Activated CD4-positive, alpha-beta memory T cell treated with anti-CD3 and anti-CD28 coated beads, Interleukin-2, amount 10 ng/mL, durations not matched to agents 7 days and 5 days (primary cell): ENCODE measurements at places on chromosomes 1 and 21.

DNA sequence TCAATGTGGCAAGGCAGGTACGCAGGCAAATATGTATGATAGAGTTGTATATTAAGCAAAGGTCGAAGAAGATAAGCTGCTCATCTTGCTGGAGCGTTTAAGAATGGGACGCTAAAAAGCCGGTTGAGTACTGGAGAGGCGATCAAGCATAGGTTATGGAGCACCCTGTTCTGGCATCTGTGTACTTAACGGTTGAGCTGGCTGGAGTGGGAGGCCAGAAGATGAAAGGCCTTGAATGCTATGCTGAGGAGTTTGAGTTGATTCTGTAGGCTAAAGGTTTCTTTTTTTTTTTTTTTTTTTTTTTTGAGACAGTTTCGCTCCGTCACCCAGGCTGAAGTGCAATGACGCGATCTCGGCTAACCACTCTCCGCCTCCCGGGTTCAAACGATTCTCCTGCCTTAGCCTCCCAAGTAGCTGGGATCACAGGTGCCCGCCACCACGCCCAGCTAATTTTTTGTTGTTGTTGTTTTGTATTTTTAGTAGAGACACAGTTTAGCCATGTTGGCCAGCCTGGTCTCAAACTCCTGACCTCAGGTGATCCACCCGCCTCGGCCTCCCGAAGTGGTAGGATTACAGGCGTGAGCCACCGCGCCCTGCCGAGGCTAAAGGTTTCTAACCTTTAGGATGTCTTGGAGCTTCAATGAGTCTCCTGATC, 850 bp upstream of the KHDC4 start:
- DNase-seq = no peak

DNA sequence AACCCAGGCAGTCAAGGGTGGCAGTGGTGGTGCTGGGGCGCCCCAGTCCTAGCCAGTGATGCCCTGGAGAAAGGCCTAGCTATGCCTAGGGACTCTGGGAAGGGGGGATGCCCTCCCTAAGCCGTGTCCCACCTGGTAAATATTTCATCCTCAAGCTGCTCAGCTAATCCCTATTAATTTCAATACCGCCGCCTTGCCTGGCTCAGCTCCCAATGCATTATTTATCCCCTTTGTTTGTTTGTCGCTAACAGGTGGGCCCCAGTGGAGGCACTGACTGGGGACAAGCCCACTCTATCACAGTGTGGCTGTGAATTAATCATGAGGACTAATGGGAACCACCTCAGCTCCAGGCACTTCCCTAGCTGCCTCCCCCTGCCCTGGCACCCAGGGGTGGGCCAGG, 22.5 kb downstream of the DMAP1 start:
- no peak for DNase-seq

- no peak for DNase-seq
Observed at GRCh38 chr1:172148707-172149106, 271.8 kb upstream of the C1orf105 start.

DNA sequence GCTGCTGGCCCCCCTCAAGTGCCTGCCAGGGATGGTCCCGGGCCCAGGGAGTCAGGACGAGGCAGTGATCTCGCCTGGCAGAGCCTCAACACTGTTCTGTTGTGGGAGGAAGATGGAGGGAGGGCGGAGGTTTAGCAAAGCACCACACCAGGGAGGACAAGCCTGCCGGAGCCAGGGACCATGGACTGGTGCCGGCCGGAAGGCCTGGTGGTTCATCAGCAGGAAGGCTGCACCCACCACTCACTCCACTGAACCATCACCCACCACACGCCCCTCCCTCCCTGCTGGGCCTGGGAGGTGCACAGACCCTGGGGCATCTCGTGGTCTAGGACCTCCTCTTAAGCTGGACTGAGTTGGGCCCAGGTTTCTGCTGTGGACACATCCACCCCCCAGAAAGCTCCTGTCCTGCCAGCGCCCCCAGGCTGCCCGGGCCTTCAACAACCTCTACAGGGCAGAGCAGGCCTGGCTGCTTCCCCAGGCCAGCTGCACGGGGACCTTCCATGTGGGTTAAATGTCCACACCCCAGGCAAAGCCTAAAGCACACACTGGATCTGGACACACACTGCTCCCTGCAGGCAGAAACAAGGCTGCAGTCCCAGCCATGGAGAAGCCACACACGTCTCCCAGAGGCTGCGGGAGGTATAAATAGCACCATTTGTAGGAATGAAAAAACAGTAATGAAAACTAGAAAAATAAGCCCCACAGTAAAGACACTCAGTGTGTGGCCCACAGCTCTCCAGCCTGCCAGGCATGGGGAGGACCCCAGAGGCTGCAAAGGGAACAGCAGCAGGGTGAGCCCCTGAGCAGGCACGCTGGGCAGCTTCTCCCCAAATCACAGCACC, 10.4 kb upstream of the TMEM240 start:
- DNase-seq = no peak

- no peak for DNase-seq
Observed at GRCh38 chr1:53644496-53644895, 94.5 kb downstream of the GLIS1 start.

DNA sequence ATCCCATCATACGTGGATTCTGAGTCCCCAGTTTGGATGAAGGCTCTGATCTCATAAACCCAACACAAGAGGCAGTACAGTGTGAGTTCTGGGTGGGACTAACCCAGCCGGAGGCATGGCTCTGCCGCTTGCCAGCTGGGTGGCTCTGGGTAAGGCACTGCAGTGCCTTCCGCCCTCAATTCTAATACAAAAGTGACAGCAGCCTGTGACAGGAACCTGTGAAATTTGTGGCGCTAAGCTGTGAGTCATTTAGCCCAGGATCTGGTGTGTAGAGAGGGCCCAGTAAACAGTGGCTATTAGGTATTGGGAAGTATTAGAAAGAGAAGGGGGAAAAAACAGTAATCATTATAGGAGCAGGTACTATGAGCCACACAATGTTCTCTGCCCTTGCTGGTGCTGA, 23.3 kb downstream of the HSPG2 start:
- DNase-seq = no peak

- no peak for DNase-seq
Observed at GRCh38 chr1:226121049-226121586, 58.6 kb downstream of the H3-3A start.

DNA sequence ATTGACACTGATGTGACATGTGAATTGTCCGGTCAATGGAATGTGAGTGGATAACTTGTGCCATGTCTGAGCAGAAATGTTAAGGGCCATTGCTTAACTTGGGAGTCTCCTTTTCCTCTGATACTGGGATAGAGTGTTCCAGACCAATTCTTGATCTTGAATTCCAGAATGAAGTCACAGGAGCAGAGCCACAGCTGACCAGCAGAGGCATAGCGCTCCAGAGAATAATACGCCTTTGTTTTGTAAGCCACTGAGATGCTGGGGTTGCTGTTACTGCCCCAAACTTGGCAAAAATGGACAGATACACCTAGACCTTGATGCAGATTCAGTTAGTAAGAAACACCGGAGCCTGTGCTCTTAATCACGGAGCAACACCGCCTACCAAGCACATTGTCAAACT, 6.3 kb downstream of the KCNJ6 start:
- no peak for DNase-seq

DNA sequence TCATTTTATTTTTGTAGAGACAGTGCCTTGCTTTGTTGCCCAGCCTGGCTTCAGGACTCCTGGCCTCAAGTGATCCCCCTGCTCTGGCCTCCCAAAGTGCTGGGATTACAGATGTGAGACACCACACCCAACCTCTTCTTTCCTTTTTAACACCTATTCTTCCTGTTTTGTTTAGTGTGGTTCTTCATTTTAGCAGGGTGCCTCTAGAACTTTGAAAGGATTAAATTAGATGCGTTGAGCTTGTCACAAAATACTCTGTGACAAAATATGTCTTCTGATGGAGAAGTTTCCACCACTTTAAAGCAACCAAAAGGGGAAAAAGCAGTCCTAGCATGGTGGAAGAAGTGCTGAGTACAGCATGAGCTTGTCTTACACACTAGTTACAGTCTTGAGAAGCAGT, 42.0 kb downstream of the CDC14A start:
- DNase-seq = no peak

DNA sequence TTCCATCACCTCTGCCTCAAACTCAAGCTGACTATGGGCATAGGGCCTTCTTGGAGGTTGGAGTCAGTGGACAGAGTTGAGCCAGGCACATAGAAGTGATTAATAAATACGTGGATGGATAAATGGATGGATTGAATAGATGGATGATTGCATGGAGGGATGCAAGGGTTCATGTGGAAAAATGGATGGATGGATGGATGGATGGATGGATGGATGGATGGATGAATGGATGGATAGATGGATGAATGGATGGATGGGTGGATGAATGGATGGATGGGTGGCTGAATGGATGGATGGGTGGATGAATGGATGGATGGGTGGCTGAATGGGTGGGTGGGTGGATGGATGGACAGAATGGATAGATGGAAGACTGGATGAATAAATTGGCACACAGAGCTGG, 40.1 kb upstream of the ZBTB40 start:
- DNase-seq = no peak
